HFFc6 (cell line): ENCODE measurements at places on chromosomes 11 and 22. TPM values are rescaled to one million over a fixed set of nuclear protein-coding genes. Genes with fewer than 3 reads are reported as not detected.

- H3K36me3 ChIP-seq = no peaks in the 10 kb centered on the region
- no peak overlapping the region for H3K27ac ChIP-seq
- no peak for DNase-seq
Measured at GRCh38 chr11:96481771-96482170, 92.0 kb downstream of the JRKL start.

GRCh38 chr11:130023204-130023603 is 20.6 kb upstream of the PRDM10 start:
- peak overlapping the region; percentile 90 for H3K27ac ChIP-seq
- H3K36me3 ChIP-seq = peaks cover 3% of the 10 kb centered on the region; the same call in 1 of the 2 replicates
- no peaks in the 10 kb centered on the region for H3K27me3 ChIP-seq

DNA sequence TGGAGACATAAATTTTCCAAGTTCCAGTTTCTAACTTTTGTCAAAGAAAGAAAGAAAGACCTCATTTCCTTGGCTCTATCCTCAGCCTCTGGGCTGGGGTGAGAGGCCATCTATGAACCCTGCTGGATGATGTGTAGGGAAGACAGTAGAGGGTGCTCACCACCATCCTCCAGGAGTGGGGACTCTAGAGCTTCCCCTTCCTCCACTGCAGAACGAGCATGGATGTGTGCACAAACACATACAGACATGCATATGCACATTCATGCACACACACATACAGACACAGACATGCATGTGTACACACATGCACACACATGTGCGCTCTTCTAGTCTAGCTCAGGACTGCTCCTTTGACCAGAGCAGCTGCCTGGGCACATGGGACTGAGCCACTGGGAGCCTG is 565.8 kb downstream of the BUD13 start:
- 0 out of 2 replicates have a peak, but pooled peaks cover 4% of the 10 kb centered on the region for H3K36me3 ChIP-seq
- H3K4me1 ChIP-seq = no peaks in the 10 kb centered on the region
- H3K27ac ChIP-seq = no peak overlapping the region
- no peak for DNase-seq
- H3K27me3 ChIP-seq = peaks cover 1% of the 10 kb centered on the region; the same call in 1 of the 2 replicates
- no peak overlapping the region for H3K4me3 ChIP-seq

DNA sequence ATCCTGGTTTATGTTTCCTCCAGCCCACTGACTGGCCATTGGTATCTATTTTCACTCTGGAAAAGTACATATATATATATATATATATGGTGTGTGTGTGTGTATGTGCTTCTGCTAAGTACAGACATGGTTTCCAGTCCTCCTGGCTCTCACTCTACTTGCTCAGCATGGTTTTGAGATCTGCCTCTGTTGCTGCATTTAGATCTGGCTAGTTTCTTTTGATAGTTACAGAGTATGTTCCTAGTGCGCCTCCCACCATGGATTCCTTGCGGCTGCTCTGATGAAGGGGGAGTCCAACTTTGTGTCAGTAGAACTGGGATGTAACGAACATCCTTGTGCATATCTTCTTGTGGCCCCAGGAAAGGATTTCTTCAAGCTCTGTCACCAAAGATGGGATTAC is 274.1 kb downstream of the MIAT start:
- DNase-seq = no peak
- peaks cover 41% of the 10 kb centered on the region for H3K27me3 ChIP-seq
- H3K4me1 ChIP-seq = no peaks in the 10 kb centered on the region

DNA sequence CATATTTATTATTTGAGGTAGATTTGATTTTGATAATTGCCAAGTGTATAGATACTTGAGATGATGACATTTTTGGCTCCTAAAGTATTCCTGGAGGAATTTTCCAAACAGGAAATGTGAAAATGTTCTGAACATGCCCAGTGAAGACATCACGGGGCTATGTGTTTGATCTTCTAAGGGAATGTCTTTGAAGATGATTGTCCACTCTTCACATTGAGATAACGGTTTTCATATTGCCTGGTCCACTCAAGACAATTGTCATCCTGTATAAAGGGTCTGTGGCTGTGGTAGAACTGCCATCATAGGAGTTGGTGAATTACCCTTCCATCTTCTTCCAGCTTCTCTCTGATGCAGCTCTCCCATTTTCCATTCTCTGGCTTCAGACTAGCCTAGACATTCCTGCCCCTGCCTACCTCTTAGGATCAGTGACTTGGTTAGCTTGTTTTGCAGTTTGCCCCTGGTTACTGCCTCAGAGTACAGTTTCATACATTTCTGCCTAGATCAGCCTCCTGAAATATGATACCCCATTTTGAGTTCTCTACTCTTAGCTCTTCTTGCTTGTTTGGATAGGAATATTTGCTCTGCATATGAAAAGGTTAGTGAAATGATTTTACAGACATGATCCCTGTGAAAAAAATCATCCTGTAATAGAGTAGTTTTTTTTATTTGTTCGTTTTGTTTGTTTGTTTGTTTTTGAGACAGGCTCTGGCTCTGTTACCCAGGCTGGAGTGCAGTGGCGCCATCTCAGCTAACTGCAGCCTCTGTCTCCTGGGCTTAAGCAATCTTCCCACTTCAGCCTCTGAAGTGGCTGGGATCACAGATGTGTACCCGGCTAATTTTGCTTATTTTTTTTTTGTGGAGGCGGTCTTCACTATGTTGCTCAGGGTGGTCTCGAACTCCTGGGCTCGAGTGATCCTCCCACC is 111.4 kb upstream of the SORL1-AS1 start:
- no peak overlapping the region for H3K27ac ChIP-seq
- H3K4me3 ChIP-seq = no peak overlapping the region
- no peak for DNase-seq
- no peaks in the 10 kb centered on the region for H3K36me3 ChIP-seq
- no peaks in the 10 kb centered on the region for H3K4me1 ChIP-seq

DNA sequence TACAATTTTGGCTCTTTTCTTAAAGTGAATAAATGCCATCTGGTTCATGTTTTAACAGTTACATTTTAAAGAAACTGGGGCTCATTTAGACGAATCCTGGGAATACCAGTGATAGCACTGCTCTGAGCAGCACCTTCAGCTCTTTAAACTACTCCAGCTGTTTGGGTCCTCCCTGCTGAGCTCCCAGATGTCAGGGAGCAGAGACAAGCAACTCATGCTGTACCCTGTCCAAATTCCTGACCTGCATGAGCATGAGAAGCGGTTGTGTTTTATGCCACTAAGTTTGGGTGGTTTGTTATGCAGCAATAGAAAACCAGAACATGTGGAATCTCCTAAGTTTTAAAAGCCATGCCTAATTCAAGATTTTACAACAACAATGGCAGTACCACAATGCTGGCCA is 90.0 kb downstream of the FDX1 start:
- no peak for DNase-seq
- H3K4me1 ChIP-seq = peaks cover 12% of the 10 kb centered on the region
- no peak overlapping the region for H3K27ac ChIP-seq
- H3K36me3 ChIP-seq = no peaks in the 10 kb centered on the region
- H3K4me3 ChIP-seq = no peak overlapping the region

DNA sequence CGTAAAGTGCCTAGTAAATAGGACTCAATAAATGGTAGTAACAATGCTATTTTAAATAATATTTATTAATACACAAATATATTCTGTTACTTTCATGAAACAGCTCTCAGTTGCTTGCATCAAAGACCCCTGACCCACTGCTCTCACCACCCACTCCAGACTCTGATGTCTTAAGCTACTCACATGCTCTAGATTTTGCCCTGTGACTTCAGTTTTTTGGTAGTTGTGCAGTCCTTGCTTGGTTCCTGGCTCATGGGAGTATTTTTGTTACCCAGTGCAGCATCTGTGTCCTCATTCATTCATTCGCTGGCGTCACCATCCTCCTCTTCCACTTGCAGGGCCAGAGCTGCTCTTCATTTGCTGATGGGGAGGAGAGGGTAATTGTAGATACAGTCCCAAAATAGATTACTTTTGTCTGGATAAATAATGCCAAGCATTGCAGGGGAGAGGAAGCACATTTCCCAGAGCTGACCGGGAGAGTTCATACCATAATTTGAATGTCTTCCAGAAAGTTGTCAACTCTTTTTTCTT is 12.7 kb downstream of the MRPL48 start:
- H3K27me3 ChIP-seq = no peaks in the 10 kb centered on the region
- no peak overlapping the region for H3K4me3 ChIP-seq
- DNase-seq = no peak
- no peak overlapping the region for H3K27ac ChIP-seq

GRCh38 chr11:19827399-19828135 is 114.9 kb downstream of the NAV2 start:
- H3K27ac ChIP-seq = no peak overlapping the region
- no peak overlapping the region for H3K4me3 ChIP-seq
- no peaks in the 10 kb centered on the region; the same call in 1 of the 2 replicates for H3K27me3 ChIP-seq
- H3K4me1 ChIP-seq = peaks cover 10% of the 10 kb centered on the region
- no peak for DNase-seq
- peaks cover 19% of the 10 kb centered on the region for H3K36me3 ChIP-seq

- no peak overlapping the region; the same call in 1 of the 2 replicates for H3K27ac ChIP-seq
- H3K4me3 ChIP-seq = no peak overlapping the region
- no peak for DNase-seq
- no peaks in the 10 kb centered on the region for H3K4me1 ChIP-seq
- peaks cover 14% of the 10 kb centered on the region for H3K36me3 ChIP-seq
Measured at GRCh38 chr22:49402169-49402568, 425.5 kb downstream of the BRD1 start.

- H3K4me1 ChIP-seq = peaks cover 46% of the 10 kb centered on the region
- H3K4me3 ChIP-seq = no peak overlapping the region
- H3K36me3 ChIP-seq = peaks cover 8% of the 10 kb centered on the region
Measured at GRCh38 chr11:93573184-93573583, 30.0 kb upstream of the SMCO4 start.

DNA sequence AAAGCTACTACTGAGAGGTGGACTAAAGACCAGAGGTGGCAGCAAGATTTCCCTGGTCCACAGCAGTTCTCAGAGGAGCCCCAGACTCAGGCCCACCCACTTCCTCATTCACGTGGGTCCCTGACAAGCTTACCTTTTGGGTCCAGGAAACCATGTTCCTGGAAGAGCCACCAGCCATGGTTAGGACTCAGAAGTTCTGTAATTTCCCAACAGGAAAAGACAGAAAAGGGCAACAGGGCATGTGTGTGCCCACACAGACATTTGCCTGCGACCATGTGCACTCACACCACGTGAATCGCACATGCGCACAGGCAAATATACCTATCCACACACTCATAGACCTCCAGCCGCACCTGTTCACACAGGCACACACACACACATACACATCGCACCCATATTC is 42.9 kb downstream of the LRRC32 start:
- no peak overlapping the region for H3K4me3 ChIP-seq
- no peak overlapping the region for H3K27ac ChIP-seq
- H3K36me3 ChIP-seq = peaks cover 10% of the 10 kb centered on the region
- H3K4me1 ChIP-seq = peaks cover 25% of the 10 kb centered on the region

- no peaks in the 10 kb centered on the region for H3K36me3 ChIP-seq
- no peak for DNase-seq
- H3K4me1 ChIP-seq = peaks cover 16% of the 10 kb centered on the region
- H3K4me3 ChIP-seq = no peak overlapping the region
- H3K27ac ChIP-seq = no peak overlapping the region
Measured at GRCh38 chr11:87219266-87219665, 181.5 kb downstream of the TMEM135 start.

- H3K27me3 ChIP-seq = no peaks in the 10 kb centered on the region; the same call in none of the 2 replicates
- DNase-seq = no peak
- no peak overlapping the region for H3K4me3 ChIP-seq
- H3K4me1 ChIP-seq = peaks cover 37% of the 10 kb centered on the region
- H3K36me3 ChIP-seq = 0 out of 2 replicates have a peak, but pooled peaks cover 1% of the 10 kb centered on the region
Measured at GRCh38 chr11:19576054-19576453, 136.6 kb upstream of the NAV2 start.

DNA sequence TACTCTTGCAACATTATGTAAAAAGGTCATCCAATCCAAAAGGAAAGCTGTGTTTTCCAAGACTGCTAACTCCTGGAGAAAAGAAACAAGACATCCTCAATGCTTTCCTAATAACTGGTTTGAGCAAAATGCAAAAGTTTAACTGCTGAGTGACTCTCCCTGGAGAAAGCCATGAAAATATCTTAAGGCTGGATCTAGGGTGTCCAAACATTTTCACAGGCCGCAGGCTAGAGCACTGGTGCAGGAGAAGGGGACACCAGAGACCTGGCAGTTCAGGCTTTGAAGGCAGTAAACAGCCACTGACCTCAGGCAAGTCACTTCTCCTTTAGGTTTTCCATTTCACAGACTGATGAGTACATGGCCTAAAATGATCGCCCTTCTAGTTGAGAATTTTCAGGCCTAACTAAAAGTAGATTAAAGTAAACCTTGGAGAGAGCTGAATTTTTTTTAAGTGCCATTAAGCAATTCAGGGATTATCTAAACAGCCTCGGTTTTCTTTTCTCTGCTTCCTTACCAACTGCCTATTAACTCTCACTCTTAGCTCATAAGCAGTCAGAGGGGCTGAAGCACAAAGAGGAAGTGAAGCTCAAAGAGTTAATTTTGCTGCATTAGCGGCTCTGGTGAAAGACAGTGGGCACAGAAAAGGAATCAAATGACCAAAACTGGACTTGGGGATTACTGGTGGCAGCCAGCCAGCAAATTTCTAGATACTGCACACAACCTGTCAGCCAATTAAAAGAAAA is 2.3 kb downstream of the CHKA start:
- H3K4me3 ChIP-seq = peak overlapping the region; percentile 87
- no peak for DNase-seq
- H3K27ac ChIP-seq = peak overlapping the region; percentile 42
- H3K4me1 ChIP-seq = peaks cover 33% of the 10 kb centered on the region
- peaks cover 5% of the 10 kb centered on the region; the same call in 1 of the 2 replicates for H3K36me3 ChIP-seq

GRCh38 chr22:46246178-46246577 is 3.9 kb downstream of the CDPF1 start:
- DNase-seq = no peak
- H3K4me1 ChIP-seq = peaks cover 14% of the 10 kb centered on the region
- H3K4me3 ChIP-seq = no peak overlapping the region
- H3K27ac ChIP-seq = no peak overlapping the region
- no peaks in the 10 kb centered on the region for H3K36me3 ChIP-seq
- H3K27me3 ChIP-seq = no peaks in the 10 kb centered on the region; the same call in 1 of the 2 replicates

- no peak overlapping the region for H3K4me3 ChIP-seq
- no peak overlapping the region for H3K27ac ChIP-seq
- H3K36me3 ChIP-seq = no peaks in the 10 kb centered on the region
- DNase-seq = no peak
- H3K4me1 ChIP-seq = no peaks in the 10 kb centered on the region
Measured at GRCh38 chr11:61172888-61173287, 11.7 kb upstream of the VPS37C start.

LYVE1 gene
- total RNA-seq = 0.18 TPM in 1 of 3 replicates, not detected in the others

CLMP gene
- total RNA-seq = 140 to 210 TPM (median 157 TPM) in 3 replicates

CASTOR1 gene
- total RNA-seq = 4.9 to 9.6 TPM (median 7.2 TPM) in 3 replicates

ISX gene
- total RNA-seq = not detected in 3 replicates

CASP5 gene
- not detected in 3 replicates for total RNA-seq

KRTAP5-11 gene
- not detected in 3 replicates for total RNA-seq

GLB1L3 gene
- total RNA-seq = not detected in 3 replicates

BACE1 gene
- total RNA-seq = 65.5 to 80.8 TPM (median 67.4 TPM) in 3 replicates
